ENCODE measurements at places on chromosomes 6 and 20. TPM values are rescaled to one million over a fixed set of nuclear protein-coding genes. Genes with fewer than 3 reads are reported as not detected.

Gene ABHD16B
- total RNA-seq, result not detected

Gene RRAGD
- total RNA-seq, result 2.0 TPM

Gene GPR63
- 0.96 TPM for total RNA-seq

GRCh38 chr6:77619114-77619513 is 33.7 kb upstream of the MEI4 start:
- DNase-seq, result no peak

DNA sequence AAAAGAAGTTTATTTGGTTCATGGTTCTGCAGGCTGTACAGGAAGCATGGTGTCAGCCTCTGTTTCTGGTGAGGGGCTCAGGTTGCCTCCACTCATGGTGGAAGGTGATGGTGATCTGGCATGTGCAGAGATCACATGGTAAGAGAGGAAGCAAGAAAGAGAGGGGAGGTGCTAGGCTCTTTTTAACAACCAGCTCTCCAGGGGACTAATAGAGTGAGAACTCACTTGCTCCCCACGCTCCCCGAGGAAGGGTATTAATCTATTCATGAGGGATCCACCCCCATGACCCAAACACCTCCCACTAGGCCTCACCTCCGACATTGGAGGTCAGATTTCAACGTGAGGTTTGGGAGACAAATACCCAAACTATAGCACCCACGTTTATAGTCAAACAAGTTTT is 4.0 kb upstream of the GJB7 start:
- no peak for DNase-seq
